Left renal cortex interstitium (tissue), 4 donors: ENCODE measurements at places on chromosomes 3 and 15. TPM values are rescaled to one million over a fixed set of nuclear protein-coding genes. Genes with fewer than 3 reads are reported as not detected.

- no peak for DNase-seq
These were observed 44.8 kb downstream of the POLR2M start for GRCh38 chr15:57751177-57751800.

DNA sequence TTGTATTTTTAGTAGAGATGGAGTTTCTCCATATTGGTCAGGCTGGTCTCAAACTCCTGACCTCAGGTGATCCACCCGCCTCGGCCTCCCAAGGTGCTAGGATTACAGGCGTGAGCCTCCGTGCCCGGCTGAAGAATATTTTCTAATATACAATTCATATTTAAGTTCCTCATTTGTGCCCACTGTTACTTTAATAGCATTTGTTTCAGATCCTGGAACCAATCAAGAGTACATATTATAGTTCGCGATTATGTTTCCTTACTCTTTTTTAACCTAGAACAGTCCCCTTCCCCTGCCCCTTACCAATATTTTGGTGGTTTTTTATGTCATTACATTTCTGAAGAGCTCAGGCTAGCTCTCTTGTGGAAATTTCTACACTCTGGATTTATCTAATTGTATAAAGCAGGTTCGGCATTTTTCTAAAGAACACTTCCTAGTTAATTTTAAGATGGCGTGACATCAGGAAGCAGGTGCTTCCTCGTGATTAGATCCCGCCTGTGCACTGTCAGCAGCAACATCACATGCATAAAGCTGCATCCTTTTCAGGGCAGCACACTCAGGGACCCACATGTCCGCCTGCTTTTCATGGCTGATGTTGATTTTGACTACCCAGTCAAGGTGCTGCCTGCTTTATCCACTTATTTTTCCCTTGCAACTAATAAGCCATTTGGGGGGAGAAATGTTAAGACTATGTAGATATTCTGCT, 88.7 kb upstream of the EPHB3 start:
- no peak for DNase-seq

DNA sequence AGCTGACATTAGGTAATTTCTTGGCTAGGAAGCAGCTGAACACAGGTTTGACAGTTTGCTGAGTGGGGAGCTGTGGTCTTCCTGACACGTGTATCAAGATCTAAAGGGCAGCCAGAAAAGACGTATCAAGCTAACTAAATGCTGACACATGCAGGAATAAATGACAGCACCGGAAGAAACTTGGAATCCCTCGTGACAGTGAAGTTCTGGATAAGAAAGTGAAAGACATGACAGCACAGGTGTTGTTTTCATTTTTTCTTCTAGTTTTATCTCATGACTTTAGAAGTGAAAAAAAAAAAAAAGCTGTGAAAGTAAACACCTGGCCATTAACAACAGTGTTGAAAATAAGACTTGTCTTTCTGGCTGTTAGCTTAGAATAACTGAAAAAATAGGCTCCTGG, 48.7 kb downstream of the FGF7 start:
- DNase-seq, result no peak

DNA sequence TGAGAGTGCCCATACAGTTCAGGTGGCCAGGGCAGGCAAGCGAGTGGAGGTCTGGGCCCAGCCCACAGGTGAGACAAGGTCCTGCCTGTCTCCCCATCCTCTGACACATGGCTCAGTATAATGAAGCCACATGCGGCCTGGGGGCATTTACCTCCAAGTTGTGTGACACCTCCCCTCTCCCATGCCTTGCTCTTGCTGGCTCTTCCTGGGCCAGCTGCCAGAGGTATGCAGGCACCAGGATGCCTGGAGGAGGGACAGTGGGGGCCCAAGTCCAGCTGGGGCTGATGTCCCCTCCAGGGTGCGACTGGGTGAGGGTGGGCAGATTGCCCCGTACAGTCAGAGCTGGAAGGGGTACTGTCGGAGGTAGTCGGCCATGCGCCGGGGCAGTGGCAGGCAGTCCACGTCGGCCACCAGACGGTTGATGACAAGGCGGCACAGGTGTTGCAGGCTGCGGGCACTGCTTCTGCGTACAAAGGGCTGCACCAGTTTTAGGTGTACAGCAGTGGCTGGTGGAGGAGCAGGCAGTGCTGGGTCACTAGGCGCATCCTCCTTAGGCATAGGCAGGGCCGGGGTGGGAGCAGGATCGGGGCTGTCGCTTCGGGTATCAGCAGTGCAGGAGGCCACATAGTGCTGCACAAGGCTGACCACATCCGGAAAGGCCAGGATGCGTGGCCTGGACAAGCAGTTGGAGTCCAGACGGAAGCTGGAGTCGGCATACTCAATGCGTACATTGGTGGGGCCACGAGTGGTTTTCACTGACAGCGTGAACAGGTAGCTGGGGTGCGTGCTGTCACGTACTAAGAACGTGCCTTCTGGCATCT, 4.1 kb downstream of the CISH start:
- DNase-seq, result no peak

- no peak for DNase-seq
These were observed 11.1 kb upstream of the EIF4A2 start for GRCh38 chr3:186772281-186772694.

DNA sequence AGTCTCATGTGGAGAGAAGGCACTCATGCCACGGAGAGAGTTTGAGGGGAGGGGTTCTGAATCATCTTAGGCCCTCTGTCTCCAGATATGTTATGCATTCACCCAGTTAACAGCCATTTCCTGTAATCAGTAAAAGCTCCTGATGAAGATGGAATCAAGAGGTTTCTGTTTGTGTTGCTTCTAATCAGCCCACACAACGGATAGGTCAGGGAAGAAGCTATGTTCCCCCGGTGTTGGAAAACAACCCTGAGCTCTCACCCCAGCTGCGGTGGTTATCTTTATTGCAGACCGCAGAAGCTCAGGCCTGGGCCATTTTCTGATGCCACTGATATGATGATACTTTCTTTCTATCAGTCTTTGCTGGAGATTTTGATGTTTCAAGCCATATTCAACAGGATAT, 338.5 kb upstream of the ONECUT1 start:
- no peak for DNase-seq

- DNase-seq, result no peak
These were observed 261.5 kb upstream of the LRTM1 start for GRCh38 chr3:55189359-55189801.

GRCh38 chr15:31078471-31078870, 23.1 kb downstream of the TRPM1 start:
- DNase-seq, result no peak

GRCh38 chr3:18201315-18201714, 223.8 kb downstream of the SATB1 start:
- no peak for DNase-seq

DNA sequence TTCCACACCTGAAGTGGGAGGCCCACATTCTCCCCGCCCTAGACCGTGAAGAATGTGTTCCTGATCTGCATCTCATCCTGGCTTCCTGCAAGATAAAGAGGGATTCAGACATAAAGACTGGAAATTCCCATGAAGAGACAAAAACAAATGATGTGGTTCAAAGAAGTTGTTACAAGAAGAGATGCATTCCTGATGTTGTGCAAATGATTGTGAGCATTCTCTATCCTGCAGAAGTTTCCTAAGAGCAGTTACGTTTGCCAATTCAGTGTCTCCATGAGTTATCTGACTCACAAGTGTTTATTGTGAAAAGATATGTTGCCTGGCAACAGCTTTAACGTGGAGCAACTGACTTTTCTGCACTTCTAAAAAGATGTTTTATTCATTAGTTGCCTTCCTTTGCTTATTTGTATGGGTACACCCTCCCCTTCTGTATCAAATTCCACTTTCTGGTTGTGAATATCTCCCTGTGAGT, 107.8 kb downstream of the ZIC4 start:
- no peak for DNase-seq

GRCh38 chr3:5250467-5251195, 63.1 kb downstream of the EDEM1 start:
- DNase-seq, result no peak

DNA sequence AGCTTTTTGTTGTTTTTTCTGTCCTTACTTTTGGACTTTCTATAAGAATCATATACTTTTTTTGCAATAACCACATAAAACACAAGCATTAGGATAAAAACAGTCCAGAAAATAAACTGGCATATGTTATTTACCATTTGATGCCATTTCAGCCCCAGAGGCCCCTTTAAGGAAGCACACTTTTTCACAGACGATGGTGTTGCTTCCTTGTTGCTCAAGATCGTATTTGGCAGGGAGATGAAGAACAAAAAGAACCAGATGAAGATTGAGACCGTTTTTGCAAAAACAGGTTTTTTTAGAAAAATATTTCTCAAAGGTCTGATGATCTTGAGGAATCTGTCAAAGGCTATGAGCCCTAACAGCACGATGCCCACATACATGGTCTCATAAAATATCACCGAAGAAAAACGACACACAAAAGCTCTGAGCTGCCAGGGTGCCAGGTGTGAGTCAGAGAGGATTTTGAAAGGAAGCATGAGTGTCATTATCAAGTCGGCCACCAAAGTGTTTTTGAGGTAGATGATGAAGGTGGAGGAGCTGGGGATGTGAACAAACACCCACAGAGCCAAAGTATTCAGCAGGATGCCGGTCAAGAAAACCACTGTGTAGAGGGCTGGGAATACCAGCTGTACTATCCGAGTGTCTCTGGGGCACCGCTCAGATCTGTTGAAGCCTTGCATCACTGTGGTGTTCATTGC, 902 bp downstream of the P2RY13 start:
- no peak for DNase-seq

- no peak for DNase-seq
These were observed 252.0 kb upstream of the PROK2 start for GRCh38 chr3:72036899-72037298.

- DNase-seq, result no peak
These were observed 345.0 kb upstream of the NR2E3 start for GRCh38 chr15:71465131-71465955.

GRCh38 chr15:23483821-23484299, 36.8 kb upstream of the GOLGA6L2 start:
- DNase-seq, result no peak

GRCh38 chr3:32397941-32398340, 6.3 kb downstream of the CMTM7 start:
- DNase-seq, result no peak

- no peak for DNase-seq
These were observed 6.5 kb downstream of the ALAS1 start for GRCh38 chr3:52204337-52205073.

GRCh38 chr3:24365168-24365567, 129.5 kb downstream of the THRB start:
- no peak for DNase-seq

- DNase-seq, result no peak
These were observed 180.6 kb downstream of the PTPRG start for GRCh38 chr3:61742006-61742405.

GRCh38 chr3:40741729-40742128, 217.0 kb downstream of the ZNF621 start:
- no peak for DNase-seq

DNA sequence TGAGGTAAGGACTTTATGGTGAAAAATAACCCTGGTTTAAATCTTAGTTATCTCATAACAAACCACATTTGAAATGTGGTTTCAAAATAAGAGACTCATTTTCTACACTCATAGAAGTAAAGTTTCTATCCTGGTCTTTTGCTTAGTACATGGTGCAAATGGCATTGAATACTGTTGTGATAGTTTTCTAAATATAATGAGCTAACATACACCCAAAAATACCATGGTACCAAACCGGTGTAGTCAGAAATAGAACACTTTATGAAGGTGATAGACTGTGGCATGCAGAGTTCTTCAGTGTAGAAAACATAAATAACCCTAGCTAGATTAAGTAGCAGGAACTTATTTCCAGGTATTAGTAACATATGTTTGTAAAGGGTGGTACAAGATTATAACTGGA, 629.4 kb downstream of the PLOD2 start:
- DNase-seq, result no peak

GRCh38 chr3:146972726-146973125, 367.6 kb upstream of the PLSCR5 start:
- no peak for DNase-seq

DNA sequence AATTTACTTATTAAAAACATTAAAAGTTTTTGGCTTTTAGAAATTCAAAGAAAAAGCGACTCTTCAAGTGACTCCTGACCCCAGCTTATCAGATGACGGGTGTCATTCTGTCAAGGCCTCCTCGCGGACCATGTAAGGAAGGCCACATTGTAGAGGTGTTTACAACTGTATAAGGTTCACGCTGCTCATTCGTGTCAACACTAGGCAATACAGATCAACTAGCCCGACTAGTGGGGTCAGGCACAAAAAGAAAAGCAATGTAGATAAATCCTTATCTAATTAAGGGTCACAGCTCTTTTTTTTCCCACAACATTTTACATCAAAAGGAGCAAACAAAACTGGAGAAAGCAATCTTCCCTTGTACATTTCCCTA, 207.5 kb upstream of the NR2F2 start:
- no peak for DNase-seq

DNA sequence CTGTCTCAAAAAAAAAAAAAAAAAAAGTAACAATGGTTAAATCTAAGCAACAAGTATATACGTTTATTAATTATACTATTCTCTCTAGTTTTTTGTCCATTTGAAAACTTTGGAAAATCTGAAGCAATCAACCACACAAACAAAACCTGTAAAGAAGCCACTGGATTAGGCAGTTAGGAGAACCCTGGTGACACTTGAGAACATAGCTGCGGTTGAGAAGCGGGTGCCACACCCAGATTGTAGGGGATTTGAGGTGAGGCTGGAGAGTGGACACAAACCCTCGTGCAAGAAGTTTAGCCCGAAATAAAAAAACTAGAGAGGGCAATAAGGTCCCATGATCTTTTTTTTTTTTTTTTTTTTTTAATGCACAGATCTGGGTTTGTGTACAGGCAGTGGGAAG, 25.9 kb upstream of the ZBTB38 start:
- no peak for DNase-seq

GRCh38 chr15:96354731-96355567, 24.4 kb downstream of the NR2F2 start:
- DNase-seq, result peak; percentile 57

GRCh38 chr3:4722103-4722502, 229.0 kb downstream of the ITPR1 start:
- DNase-seq, result no peak

- no peak for DNase-seq
These were observed 612 bp downstream of the C3orf38 start for GRCh38 chr3:88150371-88150770.

Gene MBD4
- polyA plus RNA-seq, result 52.1 TPM

Gene SGO1
- polyA plus RNA-seq, result 8.3 TPM

Gene ZIC4
- polyA plus RNA-seq, result 0.19 TPM

Gene CELF6
- polyA plus RNA-seq, result 3.1 TPM

Gene OR5K1
- polyA plus RNA-seq, result not detected

Gene P2RY1
- polyA plus RNA-seq, result 3.0 TPM

Gene GOLGA6L7
- polyA plus RNA-seq, result 0.13 TPM

Gene ATP8B4
- polyA plus RNA-seq, result 3.0 TPM

Gene TBCCD1
- polyA plus RNA-seq, result 22.8 TPM

Gene VEPH1
- 56.3 TPM for polyA plus RNA-seq

Gene GOLGA6L26
- not detected for polyA plus RNA-seq

Gene CNTN3
- polyA plus RNA-seq, result 5.8 TPM

Gene OIP5
- polyA plus RNA-seq, result 7.4 TPM

Gene GALNT15
- polyA plus RNA-seq, result 2.1 TPM

Gene SNTN
- polyA plus RNA-seq, result 0.03 TPM

Gene ACP3
- polyA plus RNA-seq, result 59.5 TPM

Gene KIF15
- polyA plus RNA-seq, result 22.0 TPM

Gene ATP13A4
- polyA plus RNA-seq, result 1.3 TPM
